Upper lobe of left lung (tissue), 6 donors: ENCODE measurements at places on chromosomes 4 and X. TPM values are rescaled to one million over a fixed set of nuclear protein-coding genes. Genes with fewer than 3 reads are reported as not detected.

NAA11 gene
- not detected for total RNA-seq

NUDT11 gene
- total RNA-seq: 0.22 TPM

SORCS2 gene
- 28.3 TPM for total RNA-seq

GRCh38 chr4:124092541-124092984 lies 620.0 kb downstream of the ANKRD50 start:
- H3K27ac ChIP-seq: no peak overlapping the region
- H3K36me3 ChIP-seq: no peaks in the 10 kb centered on the region
- no peak overlapping the region for H3K4me3 ChIP-seq
- H3K27me3 ChIP-seq: no peaks in the 10 kb centered on the region

DNA sequence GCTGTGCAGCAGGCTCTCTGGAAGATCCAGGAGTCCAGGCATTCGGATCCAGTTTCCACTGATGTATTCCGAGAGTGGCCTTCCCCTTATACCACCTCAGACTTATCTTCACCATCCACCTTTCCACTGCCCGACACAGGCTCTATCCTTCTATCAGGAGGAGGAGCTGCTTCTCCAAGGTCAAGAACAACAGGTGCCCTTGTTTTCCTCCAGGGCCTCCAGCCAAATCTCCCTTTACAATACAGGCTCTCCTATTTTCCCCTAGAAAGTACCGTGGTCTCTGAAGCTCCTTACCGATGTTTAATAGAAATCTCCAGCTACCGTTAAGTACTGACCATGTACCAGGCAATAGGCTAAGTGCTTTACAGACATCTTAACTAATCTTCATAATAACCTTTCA lies 61.3 kb downstream of the AFAP1 start:
- DNase-seq: no peak
- H3K4me3 ChIP-seq: no peak overlapping the region
- H3K27me3 ChIP-seq: no peaks in the 10 kb centered on the region
- no peaks in the 10 kb centered on the region for H3K36me3 ChIP-seq
- no peak overlapping the region for H3K27ac ChIP-seq

GRCh38 chr4:101136373-101137370 lies 210.7 kb downstream of the PPP3CA start:
- no peaks in the 10 kb centered on the region for H3K27me3 ChIP-seq
- no peak overlapping the region for H3K27ac ChIP-seq
- H3K36me3 ChIP-seq: no peaks in the 10 kb centered on the region
- no peak overlapping the region for H3K4me3 ChIP-seq

GRCh38 chr4:174120446-174121295 lies 162.8 kb downstream of the FBXO8 start:
- no peak overlapping the region for H3K27ac ChIP-seq
- DNase-seq: peak; percentile 75
- no peaks in the 10 kb centered on the region for H3K4me1 ChIP-seq
- H3K36me3 ChIP-seq: no peaks in the 10 kb centered on the region
- H3K4me3 ChIP-seq: peak overlapping the region; percentile 32
